Chondrocyte (in vitro differentiated cells): ENCODE measurements at places on chromosomes 12 and 14. TPM values are rescaled to one million over a fixed set of nuclear protein-coding genes. Genes with fewer than 3 reads are reported as not detected.

GRCh38 chr12:25121916-25122315, 73.0 kb downstream of the DNAI7 start:
- no peak for DNase-seq

- DNase-seq = no peak
Observed at GRCh38 chr12:109288571-109288970, 20.5 kb downstream of the FOXN4 start.

- no peak for DNase-seq
Observed at GRCh38 chr14:92555465-92556111, 42.0 kb downstream of the RIN3 start.

DNA sequence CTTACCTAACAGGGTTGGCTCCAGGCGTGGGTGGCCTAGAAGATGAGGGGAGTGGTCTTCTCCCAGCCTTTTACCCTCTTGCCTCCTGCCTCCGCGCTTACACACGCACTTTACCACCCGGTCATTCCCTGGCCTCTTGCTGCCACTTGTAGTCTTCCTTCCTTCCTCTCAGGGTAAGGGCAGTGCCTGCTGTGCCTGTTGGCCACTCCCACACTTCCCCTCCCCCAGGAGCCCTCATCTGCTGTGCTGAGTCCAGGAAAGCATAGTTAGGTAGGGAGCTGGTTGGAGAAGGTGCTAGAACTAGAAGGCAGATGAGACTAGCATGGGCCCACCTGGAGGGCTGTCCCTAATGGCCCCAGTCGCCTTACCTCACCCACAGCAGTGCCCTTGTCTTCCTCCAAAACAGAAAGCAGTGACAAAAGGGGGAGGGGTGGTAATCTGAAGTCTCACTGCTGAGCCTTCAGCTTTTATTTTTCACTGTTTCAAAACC, 54.3 kb upstream of the SRSF5 start:
- DNase-seq = no peak

GRCh38 chr14:76218662-76219061, 66.9 kb downstream of the GPATCH2L start:
- no peak for DNase-seq

DNA sequence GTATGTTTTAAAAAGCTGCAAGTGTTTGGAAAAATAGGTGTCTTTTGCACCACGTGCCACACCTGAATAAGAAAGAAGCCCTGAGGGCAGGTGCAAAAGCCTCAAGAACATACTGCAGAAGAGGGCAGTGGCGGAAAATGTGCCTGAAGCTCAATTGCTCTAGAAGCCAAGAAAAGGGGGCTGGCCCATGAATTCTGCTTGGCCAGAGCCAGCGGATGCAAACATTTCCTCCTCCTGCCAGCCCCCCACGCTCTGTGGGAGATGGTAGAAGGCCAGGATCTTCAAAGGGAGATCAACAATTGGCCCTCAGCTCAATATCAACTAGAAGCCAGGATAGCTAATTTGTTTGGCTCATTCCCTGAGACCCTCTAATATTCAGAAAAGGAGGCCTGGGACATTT, 80.3 kb upstream of the TMEM132D start:
- DNase-seq = no peak

- no peak for DNase-seq
Observed at GRCh38 chr12:27076928-27077327, 5.5 kb downstream of the C12orf71 start.

DNA sequence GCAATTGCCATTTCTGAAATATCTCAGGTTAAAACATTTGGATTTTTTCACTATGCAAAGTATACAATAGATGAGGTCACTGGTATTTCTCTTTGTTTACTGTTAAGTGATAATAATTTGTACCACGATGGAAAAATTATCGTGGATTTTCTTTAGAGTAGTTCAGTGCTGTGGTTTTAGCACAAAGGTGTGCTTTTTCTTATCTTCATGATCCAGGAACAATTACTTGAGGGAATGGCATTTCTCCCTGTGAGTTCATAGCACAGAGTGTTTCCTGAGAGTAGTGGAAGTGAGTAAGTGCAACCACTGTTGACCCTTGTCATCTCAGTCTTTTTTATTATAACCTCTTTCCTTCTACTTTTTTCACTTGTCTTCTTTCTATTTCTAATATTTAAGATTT, 86.8 kb downstream of the FGD4 start:
- no peak for DNase-seq

The BDKRB2 gene
- total RNA-seq = 0.21 to 0.29 TPM (median 0.27 TPM) in 3 replicates

The CEP128 gene
- total RNA-seq = 2.7 to 7.8 TPM (median 3.5 TPM) in 3 replicates

GRCh38 chr12:123767613-123768012, 5.5 kb downstream of the DNAH10 start:
- no peak for DNase-seq

- DNase-seq = peak; percentile 48
Observed at GRCh38 chr14:74221741-74222140, 17.5 kb upstream of the VSX2 start.

The FAM90A1 gene
- not detected in 3 replicates for total RNA-seq

DNA sequence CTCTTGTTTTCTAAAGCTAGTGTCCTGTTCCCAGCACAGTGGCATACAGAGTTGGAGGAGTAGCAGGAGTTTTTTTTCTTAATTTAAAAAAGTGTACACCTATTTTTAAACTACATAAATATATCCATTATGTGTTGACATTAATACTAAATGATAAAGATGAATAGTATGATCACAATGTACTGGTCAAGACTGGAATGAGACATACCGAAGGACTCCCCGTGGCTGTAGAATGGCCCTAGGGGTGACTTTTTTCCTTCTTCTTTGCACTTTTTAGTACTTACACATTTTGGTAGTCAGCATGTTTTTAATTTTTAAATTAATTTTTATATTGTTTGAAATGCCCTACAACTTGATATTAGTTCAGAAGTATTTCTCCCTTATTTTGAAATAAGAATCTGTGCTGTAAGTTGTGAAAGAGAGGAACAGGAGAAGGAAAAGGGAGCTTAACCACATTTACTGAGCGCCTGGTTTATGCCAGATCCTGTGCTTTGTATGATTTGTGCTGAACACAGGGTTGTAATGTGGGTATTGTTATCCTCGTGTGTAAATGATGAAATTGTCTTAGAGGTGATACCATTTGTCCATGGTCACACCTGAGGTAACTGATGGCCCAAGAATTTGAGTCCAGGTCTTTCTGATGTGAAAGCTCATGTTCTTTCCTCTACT, 136.5 kb downstream of the TGFB3 start:
- DNase-seq = no peak

DNA sequence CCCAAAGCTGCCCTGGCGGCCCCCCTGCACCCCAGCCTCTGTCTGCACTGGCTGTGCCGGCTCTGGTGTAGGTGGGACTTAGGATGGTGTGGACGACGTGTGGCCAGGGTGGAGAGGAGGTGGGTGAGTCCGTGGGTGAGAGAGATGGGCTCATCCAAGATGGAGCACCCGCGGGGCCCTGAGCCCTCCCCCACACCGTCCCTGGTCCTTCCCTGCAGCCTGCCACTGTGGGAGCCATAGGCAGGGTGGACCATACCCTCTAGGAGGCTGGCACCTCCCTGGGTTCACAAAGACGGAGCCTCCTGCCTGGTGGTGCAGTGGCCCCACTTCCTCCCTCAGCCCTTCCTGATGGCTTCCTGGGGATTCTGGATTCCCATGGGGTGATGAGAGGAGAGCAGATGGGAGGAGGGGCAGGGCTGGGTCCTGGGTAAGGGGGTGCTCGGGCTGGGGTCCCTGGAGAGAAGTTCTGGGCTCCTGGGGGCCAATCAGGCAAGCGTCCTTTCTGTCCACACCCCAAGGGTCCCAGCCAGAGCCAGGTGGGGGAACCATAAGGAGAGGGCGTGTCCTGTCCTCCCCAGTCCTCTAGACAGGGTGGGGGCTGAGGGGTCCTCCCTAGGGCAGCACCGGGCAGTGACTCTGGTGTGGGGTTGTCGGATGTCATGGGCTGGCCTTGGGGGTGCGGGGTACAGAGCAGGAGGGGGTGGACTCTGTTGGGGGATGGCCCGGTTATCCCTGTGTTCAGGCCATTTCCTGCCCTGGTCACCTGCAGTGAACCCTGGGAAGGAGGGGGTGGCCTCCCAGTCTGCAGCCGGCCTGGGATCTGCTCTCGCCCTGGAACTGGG, 384.8 kb downstream of the TMEM121 start:
- peak; percentile 77 for DNase-seq

The CLSTN3 gene
- total RNA-seq = 15.5 to 19.9 TPM (median 18.2 TPM) in 3 replicates

The CEP290 gene
- 15.0 to 20.6 TPM (median 16.9 TPM) in 3 replicates for total RNA-seq

The ASB2 gene
- 0.67 to 1.2 TPM in 2 of 3 replicates, not detected in the other for total RNA-seq

The NRIP2 gene
- total RNA-seq = 0.25 to 0.92 TPM in 2 of 3 replicates, not detected in the other

DNA sequence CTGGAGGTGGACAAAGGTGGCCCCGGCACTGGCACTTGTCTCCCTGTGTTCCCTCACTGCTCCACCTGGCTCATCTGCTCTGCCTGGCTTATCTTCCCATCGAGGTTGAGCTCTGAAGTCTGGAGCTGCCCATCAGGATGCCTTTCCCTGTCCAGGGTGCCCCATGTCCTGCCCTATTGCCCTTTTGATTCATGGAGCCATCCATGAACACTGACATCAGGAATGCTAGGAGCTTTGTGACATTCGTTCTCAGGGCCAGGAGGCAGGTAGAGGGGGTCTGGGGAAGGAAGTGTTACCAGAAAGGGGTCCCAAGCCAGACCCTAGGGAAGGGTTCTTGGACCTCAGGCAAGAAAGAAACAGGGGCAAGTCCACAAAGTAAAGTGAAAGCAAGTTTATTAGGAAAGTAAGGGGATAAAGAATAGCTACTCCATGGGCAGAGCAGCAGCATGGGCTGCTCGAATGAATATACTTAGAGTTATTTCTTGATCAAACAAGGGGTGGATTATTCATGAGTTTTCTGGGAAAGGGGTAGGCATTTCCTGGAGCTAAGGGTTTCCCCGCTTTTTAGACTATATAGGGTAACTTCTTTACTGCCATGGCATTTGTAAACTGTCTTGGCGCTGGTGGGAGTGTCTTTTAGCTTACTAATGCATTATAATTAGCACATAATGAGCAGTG, 51.6 kb downstream of the RIN3 start:
- no peak for DNase-seq

The FOS gene
- 116 to 175 TPM (median 152 TPM) in 3 replicates for total RNA-seq

DNA sequence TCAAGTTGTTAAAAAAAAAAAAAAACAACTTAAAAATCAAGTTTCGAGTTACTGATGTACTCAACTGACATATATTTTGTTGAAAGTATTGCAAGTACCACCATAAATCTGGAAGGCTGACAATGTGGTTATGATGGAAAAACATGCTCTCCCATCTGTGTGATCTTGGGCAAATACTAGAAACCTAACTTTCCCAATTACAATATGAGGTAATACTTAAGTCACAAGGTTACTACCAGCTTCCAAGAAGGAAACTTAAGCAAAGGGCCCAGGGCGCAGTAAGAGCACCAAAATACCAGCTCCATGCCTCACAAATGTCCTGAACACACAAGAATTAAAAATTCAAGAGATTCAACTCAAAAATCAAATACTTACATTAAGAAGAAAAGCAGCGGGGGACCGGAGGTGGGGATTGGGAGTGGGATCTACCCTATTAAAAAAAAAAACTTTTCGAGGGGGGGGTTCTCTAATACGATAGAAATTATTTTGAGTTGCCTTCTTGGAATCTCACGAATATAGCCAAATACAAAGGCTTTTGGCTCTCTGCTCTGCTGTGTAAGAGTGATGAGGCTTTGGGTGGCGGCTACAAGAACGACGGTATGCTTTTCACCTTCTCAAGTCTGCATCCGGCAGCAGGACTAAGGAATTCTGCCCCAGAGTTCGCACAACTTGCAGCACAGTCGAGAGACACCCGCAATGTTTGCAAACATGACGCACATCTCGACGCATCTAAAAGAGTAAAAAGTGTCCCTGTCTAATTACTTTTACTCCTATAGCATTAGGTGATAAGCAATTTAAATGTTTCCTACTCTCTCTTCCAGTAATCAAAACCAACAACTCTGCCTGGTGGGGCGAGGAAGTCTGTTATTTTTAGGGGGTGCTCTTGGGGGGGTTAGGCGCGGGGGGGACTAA, 1.1 kb downstream of the SAV1 start:
- no peak for DNase-seq
